ENCODE measurements at places on chromosomes 4 and X. TPM values are rescaled to one million over a fixed set of nuclear protein-coding genes. Genes with fewer than 3 reads are reported as not detected.

- no peak for DNase-seq
These were observed 16.9 kb downstream of the CXCL3 start for GRCh38 chr4:74021601-74022000.

GRCh38 chrX:37685381-37686359 lies at the start of gene XK:
XK (plus strand) TSS chrX:37685791; CDS start chrX:37685962, 171 bp downstream.
- peak; percentile 12 for DNase-seq

DNA sequence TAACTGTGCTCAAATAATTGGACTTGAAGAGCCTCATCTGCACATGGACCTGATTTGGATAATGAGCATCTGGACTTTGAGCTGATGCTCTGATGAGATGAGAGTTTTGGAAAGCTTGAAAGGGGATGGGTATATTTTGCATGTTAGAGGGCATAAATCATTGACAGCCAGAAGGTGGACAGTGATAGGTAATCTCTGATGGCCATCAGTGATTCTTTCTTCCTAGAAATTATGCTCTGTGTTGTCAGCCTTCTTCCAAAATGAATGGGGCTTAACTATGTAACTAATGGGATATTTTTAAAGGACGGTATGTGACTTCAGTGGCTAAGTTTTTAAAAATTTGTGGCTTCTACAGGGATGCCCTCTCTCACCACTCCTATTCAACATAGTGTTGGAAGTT lies 334.0 kb downstream of the PTTG2 start:
- no peak for DNase-seq

- DNase-seq = no peak
These were observed 68.2 kb downstream of the MAGEA10 start for GRCh38 chrX:152070144-152070543.

GRCh38 chrX:43899878-43900815 lies 17.9 kb upstream of the MAOB start:
- DNase-seq = no peak

DNA sequence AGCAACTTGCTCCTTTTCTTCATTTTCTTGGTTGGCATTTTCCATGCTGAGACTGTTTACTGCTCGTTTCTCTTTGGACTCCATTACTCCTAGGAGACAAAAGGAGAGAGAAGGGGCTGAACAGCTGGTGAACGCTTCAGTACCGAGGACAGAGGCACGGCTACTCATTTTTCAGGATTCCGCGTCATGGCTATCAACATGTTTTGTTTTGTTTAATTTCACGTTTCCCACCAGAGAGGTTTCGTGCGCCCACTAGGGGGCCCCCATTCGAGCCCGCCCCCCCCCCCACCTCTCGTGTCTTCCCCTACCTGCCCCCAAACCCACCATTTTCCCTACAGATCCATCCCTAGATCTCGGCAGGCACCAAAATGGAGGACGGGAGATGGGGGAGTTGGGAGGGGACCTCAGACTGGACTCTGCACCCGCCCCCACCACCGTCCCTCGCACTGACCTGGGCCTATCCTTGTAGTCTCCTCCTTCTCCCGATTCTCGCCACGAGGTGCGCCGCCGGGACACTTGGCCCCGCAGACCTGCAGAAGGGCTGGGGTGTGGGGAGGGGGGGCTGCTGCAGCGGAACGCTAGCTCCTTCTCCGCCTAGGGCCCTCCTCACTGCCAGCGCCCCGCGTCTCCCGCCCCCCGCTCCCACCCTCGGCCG lies 653 bp downstream of the BEX1 start:
- peak; percentile 45 for DNase-seq

DNA sequence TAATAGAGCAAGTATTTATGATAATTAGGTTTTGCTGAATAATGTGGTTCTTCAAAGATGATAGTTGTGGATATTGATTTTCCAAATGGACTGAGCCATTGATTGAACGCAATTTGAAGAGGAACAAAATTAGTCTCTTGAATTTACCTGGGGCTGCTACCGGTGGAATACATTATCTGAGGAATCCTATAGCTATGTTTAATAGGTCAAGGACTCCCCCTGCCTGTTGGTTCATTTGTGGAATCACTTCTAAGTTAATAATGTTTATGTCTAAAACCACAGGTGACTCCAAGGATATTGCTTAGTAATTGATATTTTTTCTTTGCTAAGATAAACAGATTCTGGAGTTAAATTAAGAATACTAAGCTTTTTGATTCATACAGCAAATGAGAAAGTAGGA lies 576.0 kb upstream of the PABPC4L start:
- DNase-seq = peak; percentile 31

GRCh38 chr4:53193111-53193510 lies 172.8 kb downstream of the SCFD2 start:
- no peak for DNase-seq

- DNase-seq = no peak
These were observed 8.1 kb downstream of the TMEM131L start for GRCh38 chr4:153474251-153474650.

DNA sequence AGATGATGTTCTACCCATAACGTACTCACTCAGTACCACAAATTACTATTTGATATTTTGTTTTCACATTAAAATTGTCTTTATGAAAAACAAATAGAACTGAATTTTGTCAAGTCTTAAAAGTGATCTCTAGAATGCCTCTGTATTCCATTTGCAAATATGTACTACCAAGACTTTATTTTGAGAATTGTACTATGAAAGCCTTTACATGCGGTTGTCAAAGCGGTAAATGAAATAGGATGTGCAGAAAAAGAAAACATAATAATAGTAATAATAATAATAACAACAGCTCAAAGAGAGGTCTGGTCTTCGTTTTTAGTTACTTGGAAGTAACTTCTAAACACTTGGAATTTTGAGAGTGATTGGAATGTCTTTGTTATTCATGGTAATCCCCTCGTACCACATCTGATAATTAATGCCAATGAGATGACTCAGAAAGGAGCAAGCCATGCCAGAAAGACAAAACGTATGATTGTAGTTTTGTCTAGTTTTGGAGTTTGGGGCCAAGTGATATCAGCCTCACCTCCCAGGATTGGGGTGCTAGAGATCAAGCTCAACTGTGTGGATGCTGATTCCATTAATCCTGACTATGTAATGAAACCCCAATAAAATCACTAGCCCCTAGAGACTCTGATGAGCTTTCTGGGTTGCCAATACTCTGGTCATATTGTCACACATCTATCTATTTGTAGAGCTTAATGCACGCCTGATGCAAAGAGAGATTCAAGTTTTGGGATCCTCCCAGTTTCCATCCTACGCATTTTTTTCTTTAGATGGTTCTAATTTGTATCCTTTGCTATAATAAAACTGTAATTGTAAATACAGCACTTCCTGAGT lies 20.2 kb upstream of the CTSO start:
- DNase-seq = no peak

DNA sequence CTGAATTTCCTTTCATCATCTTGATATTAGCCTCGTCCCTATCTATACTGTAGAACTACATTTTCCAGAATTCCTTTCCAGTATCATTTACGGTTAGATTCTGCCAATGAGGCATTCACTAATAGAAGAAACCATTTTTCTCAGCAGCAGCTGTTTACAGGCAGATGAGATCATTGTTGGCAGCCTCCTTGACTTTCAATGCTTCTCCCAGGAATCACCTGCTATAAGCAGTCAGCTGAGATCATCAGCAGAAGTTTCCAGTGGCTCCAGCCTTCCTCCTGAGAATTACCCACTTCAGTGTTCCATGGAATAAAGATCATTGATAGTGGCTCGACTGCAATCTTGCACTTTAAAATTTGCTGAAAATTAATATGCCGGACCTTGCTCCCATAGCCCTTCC lies 157.3 kb upstream of the TET2 start:
- DNase-seq = no peak

- DNase-seq = no peak
These were observed 9.1 kb downstream of the CYP4V2 start for GRCh38 chr4:186200516-186200915.

DNA sequence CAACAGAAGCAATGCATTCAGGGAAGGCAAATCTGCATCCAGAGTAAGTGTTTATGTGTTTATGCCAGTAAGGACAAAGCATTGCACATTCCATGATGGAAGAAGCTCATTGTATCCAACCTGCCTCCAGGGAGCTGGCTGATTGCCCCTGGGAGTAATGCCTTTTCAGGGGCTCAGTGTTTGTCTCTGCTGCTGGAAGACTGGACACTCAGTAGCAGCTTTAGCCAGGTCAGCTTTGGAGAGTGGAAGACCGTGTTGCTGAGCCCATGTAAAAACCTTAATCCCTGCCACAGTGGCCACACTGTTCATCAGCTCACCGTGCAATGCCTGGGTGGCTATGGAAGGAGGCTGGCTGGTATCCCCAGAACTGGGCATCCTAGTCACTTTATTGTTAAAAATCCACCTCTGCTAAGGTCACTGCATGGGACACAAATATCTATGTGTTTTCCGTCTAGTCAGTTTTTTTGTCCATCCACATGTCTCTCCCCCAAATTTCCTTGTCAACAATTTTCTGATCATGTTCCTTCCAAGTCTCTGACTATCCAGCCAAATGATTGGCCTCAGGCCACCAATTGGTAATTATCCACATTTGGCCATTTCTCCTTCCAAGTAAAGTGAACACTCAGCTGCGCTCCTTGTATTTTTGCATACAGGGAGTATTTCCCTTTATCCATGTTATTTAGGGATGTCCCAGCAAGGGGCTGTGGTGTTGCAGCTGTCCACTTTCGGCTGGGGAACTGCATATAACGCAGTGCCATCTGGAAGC lies 2044.5 kb upstream of the AGA start:
- no peak for DNase-seq

GRCh38 chr4:84870398-84871163 lies 95.9 kb downstream of the WDFY3 start:
- no peak for DNase-seq

GRCh38 chrX:140866446-140866845 lies 135.9 kb upstream of the SPANXB1 start:
- DNase-seq = no peak

DNA sequence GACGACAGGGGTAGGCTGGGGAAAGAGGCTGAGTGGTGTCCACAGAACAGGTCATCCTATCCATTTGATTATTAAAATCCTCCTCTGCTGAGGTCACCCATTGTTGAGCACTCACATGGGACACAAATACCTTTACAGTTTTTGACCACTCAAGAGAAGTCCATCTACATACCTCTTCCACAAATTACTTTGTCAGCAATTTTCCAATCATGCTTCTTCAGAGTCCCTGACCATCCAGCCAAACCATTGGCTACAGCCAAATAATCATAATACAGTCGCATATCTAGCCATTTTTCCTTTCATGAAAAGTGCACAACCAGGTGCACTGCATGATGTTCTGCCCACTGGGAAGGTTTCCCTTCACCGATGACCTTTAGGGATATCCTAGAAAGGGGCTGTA lies 407.4 kb downstream of the TEX13C start:
- DNase-seq = no peak

GRCh38 chrX:150870487-150871340 lies 27.8 kb downstream of the CD99L2 start:
- DNase-seq = no peak

- no peak for DNase-seq
These were observed 5.3 kb downstream of the GAGE10 start for GRCh38 chrX:49308604-49309269.

- DNase-seq = no peak
These were observed 187.4 kb upstream of the TEX13C start for GRCh38 chrX:125132274-125132673.

DNA sequence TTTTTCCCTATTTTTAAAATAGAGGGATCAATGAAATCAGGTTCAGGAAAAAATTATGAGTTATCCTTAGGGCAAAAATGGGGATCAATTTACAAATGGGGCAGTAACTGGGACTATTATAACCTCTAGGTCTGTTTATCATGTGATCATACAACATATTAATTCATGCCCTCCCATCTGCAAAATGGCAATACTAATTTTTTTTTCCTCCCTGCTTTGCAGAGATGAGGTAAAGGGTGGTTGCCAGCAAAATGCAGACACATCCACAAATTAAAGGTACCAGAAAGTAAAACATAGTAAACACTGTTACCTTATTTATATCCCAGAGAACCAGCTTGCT lies 467 bp downstream of the HSD17B11 start:
- DNase-seq = no peak

DNA sequence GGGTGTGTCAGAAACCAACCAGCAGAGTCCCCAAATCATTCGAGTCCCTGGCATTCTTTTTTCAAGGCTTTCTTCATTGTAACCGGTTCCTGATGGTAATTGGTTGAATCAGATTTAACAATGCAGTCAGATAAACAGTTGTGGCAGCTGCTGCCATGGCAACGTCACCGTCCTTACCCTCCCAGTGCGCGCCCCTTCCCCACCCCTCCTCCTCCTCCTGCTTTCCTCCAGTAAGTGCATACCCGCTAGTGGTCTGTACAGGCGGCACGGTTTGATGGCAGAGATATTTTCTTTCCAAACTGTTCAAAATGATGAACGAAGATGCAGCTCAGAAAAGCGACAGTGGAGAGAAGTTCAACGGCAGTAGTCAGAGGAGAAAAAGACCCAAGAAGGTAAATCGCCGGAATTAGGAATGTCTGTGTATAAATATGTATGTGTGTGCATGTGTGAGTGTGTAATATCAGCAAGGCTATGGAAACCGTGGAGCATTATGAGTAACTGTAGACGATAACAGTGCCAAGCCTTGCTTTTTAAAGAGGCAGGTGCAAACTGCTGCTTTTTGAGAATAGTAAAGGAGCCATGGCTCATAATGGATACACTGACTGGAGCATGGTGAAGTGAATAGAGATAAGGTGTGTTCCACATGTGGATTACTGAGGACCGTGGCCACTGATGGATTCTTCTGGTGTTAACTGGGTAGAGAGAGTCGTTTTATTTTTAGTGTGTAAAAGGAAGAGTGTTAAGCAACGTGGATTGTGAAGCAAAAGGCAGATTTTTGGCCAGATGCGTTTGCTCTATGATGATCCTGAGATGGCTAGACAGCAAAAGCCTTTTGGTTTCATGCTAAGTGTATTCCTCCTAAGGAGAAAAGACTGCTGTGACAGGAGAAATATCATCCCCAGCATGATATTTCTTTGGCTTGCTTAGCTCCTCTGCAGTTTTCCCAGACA lies at the start of gene ANK2:
Gene ANK2, plus strand, starts transcription at position 233 of the 950 bp plus-strand sequence. Its CDS starts 76 bp downstream, at position 309.
- peak; percentile 53 for DNase-seq

GRCh38 chr4:90951037-90951436 lies 823.8 kb downstream of the CCSER1 start:
- DNase-seq = no peak

The TEX13D gene
- polyA plus RNA-seq = not detected

The GDPD2 gene
- 1.9 TPM for polyA plus RNA-seq

The ARMCX1 gene
- 49.1 TPM for polyA plus RNA-seq

The VEGFC gene
- polyA plus RNA-seq = 17.1 TPM

The EFHC2 gene
- polyA plus RNA-seq = 9.0 TPM

The CSAG3 gene
- not detected for polyA plus RNA-seq

The NLRP2B gene
- polyA plus RNA-seq = 0.12 TPM

The C4orf36 gene
- 1.4 TPM for polyA plus RNA-seq
